Activated naive CD4-positive, alpha-beta T cell treated with anti-CD3 and anti-CD28 coated beads for 36 hours (primary cell): ENCODE measurements at places on chromosomes 5 and 9.

DNA sequence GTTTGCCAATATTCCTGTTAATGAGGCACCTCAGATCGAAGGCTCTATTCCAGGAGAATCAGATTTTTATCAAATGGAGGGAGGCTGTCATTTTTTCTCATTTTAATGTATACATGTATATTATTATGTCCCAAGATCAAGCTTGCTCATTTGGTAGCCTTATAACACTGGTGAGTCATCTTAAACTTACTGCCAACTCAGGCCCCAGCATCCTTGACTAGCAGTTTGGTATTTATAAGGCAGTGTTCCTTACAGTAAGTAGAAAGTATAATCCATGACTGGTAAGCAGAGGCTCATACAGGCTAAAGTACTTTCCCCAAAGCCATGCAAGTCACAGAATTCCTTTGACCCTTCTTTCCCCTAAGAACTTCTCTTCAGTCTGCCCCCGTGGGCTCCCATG lies 90.7 kb upstream of the NR3C1 start:
- no peak for DNase-seq

DNA sequence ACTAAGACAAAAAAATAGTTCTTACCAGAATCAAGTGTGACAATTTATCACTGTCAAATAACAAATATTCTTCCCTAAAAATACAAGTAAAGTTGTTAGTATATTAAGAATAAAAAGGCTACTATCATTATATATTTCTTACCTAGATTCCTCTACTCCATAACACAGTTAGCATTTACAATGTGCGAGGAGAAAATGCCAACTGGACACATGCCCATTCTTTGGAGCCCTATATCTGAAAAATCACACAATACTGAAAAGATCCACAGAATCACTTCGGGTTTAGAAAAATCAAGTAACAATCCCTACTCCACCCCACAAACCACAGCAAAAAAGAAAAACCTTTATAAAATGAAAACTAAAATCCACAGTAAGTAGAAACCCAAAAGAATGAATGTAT lies 70.9 kb downstream of the PKD2L2 start:
- no peak for DNase-seq

DNA sequence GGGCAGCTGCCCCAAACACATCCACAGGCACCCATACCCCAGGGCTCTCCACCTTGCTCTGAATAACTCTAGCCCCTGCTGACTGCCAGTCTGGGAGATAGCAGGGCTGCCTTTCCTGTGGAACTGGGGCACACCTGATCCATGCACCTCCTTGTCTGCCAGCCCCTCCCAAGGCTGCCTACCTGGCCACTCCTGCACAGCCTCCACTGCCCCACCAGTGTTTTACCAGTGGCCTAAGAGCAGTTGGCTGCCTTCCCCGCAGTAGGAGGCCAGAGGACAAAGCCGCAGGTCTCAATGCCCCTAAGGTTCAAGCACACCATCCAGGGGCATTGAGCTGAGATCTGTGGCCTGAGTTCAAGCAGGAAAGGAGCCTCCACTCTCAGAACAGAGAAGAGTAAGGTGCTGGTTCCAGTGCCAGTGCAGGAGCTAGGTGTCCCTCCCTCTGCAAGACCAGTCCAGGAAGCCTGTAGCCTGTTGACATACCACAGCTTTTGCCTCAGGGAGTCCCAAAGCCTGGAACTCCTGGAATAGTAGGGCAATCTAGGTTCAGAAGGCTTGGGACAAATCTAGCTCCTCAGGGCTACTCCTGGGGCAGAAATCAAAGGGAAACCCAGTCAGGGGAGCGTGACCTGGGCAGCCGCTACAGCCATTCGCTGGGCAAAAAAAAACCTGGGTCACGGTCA lies 514.5 kb upstream of the PTGER4 start:
- no peak for DNase-seq

DNA sequence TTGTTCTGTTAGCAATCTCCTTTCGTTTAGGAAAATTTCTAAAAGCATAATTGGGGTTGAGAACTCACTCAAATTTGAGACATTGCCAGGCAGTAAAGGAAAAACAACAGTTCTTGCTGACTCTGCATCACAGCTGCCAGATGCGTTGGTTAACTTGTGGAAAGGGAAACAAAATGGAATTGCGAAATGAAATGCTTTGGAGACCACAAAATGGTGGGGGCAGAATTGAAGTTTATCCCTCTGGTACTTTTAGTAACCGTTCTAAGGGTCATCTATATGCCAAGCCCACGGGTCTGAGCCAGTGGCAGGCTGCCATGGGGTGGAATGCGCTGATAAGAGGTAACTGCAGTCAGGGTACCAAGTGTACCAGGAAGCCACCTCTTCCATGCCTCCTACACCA lies 28.6 kb upstream of the SELENOP start:
- DNase-seq: no peak

DNA sequence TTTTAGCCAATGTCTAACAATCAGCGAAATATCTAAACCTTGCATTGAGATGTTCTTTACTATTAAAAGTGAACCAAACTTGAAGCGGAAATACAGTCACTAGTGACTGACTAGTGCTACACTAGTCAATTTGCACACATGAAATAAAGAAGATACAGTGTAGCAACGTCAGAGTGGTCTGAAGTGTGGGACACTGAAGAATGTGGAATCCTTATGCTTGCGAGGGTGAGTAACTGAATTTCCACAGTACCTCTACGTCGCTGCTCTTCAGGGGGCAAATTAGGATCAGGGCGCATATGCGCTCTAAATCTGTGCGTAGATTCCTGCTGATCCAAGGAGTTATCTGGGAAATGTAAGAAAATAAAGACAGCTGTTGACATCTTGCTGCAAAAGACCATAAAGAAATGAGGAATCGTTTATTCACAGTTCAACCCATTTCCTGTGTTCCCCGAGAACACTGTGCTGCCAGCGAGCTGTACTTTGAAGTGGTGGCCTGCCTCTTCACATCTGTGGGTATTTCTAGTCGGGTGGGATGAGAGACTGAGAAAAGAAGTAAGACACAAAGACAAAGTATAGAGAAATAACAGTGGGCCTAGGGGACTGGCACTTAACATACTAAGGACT lies 39.8 kb upstream of the FLT4 start:
- DNase-seq: peak; percentile 75
